ENCODE measurements at places on chromosomes 5 and 9. TPM values are rescaled to one million over a fixed set of nuclear protein-coding genes. Genes with fewer than 3 reads are reported as not detected.

- peaks cover 24% of the 10 kb centered on the region for H3K4me1 ChIP-seq
- no peak overlapping the region for H3K4me3 ChIP-seq
- DNase-seq, result no peak
- H3K27me3 ChIP-seq, result no peaks in the 10 kb centered on the region
These were observed 23.4 kb downstream of the GFPT2 start for GRCh38 chr5:180329606-180330269.

DNA sequence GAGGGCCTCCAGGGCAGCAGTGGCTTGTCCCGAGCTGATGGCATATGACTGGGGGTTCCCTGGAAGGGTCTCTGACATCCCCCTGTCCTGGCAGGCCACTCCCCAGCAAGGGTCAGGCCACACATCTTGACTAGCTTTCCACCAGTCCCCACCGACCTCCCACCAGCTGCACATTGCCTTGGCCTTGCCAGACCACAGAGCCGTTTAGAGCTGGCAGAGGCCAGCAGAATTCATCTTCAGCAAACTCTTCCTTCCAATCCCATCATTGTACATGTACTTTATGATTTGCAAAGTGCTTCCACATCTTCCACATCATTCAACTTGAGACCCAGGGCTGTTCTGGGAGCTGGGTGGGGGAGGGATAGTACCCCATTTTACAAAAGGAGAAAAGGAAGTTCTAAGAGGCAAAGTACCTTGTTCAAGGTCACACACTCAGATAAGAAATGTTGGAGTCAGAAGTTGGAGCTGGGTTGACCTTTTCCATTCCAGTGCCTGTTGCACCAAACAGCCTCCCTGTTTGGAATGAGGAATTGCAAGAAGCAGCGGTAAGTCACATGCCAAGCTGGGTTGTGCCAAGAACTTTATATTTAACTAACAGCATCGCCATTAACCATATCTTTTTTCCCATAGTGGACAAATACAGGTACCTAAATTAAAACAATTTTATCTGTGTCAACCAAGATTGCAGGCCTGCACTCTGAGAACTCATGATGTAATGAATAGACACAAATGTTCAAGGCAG is 25.8 kb upstream of the COL15A1 start:
- H3K36me3 ChIP-seq, result no peaks in the 10 kb centered on the region
- no peak for DNase-seq
- no peak overlapping the region for H3K27ac ChIP-seq
- H3K27me3 ChIP-seq, result no peaks in the 10 kb centered on the region
- no peak overlapping the region for H3K4me3 ChIP-seq
- peaks cover 29% of the 10 kb centered on the region for H3K4me1 ChIP-seq

DNA sequence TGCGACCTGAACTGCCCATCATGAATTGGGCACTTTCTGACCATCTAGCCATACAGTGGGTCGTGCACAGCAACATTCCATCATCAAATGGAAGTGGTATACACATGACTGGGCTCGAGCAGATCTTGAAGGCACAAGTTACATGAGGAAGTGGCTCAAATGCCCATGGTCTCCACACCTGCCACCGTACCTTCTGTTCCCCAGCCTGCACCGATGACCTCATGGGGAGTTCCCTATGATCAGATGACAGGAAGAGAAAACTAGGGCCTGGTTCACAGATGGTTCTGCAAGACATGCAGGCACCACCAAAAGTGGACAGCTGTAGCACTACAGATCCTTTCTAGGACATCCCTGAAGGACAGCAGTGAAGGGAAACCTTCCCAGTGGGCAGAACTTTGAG is 21.8 kb downstream of the MTMR12 start:
- no peaks in the 10 kb centered on the region for H3K4me1 ChIP-seq
- no peak for DNase-seq
- peaks cover 4% of the 10 kb centered on the region for H3K36me3 ChIP-seq
- H3K27me3 ChIP-seq, result no peaks in the 10 kb centered on the region
- H3K4me3 ChIP-seq, result no peak overlapping the region
- H3K27ac ChIP-seq, result no peak overlapping the region

DNA sequence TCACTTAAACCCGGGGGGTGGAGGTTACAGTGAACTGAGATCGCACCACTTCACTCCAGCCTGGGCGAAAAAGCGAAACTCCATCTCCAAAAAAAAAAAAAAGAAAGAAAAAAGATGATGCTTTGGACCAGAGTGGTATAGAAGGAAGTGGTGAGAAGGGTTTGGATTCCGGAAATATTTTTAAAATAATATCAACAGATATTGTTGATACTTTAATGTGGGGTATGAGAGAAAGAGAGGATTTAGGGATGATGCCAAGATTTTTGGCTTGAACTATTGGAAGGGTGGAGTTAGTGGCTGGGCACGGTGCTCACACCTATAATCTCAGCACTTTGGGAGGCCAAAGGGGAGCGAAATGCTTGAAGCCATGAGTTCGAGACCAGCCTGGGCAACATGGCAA is 49.6 kb upstream of the PLIN2 start:
- H3K27me3 ChIP-seq, result no peaks in the 10 kb centered on the region
- H3K4me1 ChIP-seq, result peaks cover 17% of the 10 kb centered on the region
- H3K27ac ChIP-seq, result no peak overlapping the region
- H3K36me3 ChIP-seq, result no peaks in the 10 kb centered on the region
- no peak for DNase-seq

DNA sequence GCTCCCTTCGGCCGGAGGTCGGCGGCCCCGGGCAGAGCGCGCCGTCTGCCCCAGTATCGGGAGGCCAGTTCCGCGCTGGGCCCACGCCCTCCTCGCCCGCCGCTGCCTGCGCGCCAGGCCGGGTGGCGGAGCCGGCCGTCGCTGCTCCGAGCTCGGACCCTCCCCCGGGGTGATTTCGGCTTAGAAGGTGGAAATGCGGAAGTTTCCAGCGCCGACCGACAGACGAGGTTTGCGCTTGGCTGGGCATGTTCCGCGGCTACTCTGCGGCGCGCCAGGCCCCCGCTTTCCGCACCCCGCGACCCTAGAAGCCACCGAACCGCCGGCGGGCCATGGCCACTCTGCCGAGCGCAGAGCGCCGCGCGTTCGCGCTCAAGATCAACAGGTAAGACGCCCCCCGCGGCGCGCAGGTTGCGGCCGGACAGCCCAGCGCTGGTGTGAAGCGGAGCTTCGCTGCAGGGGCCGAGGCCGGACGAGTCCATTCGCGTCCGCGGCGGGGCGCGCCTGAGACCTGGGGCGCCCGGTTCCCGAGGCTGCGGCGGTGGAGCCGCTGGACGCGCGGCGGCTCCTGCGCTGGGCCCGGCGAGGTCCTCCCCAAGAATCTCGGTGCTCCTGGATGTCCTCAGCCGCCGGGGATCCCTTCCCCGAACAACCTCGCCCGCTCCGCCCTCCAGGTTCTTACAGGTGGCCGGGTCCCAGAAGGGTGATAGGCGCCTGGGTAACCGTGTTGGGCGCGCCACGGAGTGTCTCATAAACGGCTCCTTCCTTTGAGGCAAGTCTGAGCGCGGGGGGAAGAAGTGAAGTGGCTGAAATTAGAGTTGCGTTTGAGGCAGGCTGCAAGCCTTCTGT is at the start of gene DOCK8:
Gene DOCK8, plus strand, starts transcription at position 218 of the 846 bp plus-strand sequence. Its CDS starts 112 bp downstream, at position 330.
- H3K27ac ChIP-seq, result peak within 1 kb of the TSS; percentile 83
- H3K27me3 ChIP-seq, result no peaks in the 10 kb centered on the region
- H3K36me3 ChIP-seq, result no peaks in the 10 kb centered on the region
- peak within 1 kb of the TSS; percentile 63 for H3K4me3 ChIP-seq
- no peaks in the 10 kb centered on the region for H3K4me1 ChIP-seq

DNA sequence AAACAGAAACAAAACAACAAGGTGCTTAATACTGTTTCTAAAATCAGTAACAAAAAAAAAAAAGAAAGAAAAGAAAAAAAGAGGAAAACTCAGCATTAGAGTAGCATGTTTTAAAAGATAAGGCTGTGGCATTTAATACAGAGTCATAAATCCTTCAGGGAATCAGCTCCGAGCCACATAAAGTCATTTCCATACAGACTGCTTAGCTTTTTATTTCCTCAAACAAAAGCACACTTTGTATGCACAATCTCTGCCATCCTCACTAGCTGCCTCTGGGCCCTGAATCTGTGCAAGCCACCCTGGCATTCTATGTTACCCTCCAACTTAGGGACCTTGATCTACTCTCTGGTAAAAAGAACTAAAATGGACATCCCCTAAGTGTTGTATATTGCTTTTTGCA is 87.6 kb downstream of the SEMA6A start:
- H3K27ac ChIP-seq, result no peak overlapping the region
- no peaks in the 10 kb centered on the region for H3K27me3 ChIP-seq
- no peaks in the 10 kb centered on the region for H3K4me1 ChIP-seq
- no peak for DNase-seq
- no peak overlapping the region for H3K4me3 ChIP-seq

DNA sequence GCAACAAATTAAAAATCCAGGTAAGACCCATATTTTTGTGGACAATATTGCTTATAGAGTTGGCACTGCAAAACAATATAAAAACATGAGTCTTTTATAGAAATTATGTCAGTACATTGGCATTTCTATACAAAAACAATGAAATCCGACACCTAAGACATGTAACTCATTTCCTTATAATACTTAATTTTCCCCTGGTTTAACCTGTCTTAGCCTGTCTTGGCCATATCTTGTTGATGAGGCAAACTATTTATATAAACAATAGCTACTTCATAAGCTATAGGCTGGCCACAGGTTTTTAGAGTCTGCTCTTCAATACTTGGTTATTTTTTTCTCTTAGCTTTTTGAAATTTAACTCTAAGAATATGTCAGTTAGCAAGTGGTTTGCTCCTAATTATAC is 44.7 kb upstream of the IZUMO3 start:
- no peaks in the 10 kb centered on the region for H3K36me3 ChIP-seq
- no peaks in the 10 kb centered on the region for H3K4me1 ChIP-seq
- H3K27me3 ChIP-seq, result no peaks in the 10 kb centered on the region

DNA sequence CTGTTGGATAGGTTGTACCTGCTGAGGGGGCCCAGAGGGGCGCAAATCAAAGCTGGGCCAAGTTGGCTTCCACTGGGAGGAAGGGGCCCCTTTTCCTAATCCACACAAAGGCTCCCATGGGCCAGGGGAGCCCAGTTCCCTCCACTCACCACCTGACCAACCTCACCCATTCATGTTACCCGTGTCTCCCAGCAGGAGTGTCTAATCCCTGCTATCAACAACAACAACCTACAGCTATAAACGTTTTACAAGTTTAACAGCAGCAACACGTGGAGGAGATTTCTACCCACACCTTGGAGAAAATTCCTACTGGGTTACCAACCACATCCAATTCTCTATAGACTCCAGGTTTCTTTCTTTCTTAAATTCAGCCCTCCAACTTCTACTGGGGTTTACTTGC is 216.2 kb downstream of the SLIT3 start:
- no peaks in the 10 kb centered on the region for H3K27me3 ChIP-seq
- DNase-seq, result no peak
- H3K4me3 ChIP-seq, result no peak overlapping the region
- no peaks in the 10 kb centered on the region for H3K36me3 ChIP-seq

DMRTA1 gene
- total RNA-seq, result 0.25 TPM

FAM78A gene
- total RNA-seq, result 2.5 TPM

All from vagina (tissue), 2 donors.